Kidney (tissue), 22 donors: ENCODE measurements at places on chromosomes 5 and 9.

DNA sequence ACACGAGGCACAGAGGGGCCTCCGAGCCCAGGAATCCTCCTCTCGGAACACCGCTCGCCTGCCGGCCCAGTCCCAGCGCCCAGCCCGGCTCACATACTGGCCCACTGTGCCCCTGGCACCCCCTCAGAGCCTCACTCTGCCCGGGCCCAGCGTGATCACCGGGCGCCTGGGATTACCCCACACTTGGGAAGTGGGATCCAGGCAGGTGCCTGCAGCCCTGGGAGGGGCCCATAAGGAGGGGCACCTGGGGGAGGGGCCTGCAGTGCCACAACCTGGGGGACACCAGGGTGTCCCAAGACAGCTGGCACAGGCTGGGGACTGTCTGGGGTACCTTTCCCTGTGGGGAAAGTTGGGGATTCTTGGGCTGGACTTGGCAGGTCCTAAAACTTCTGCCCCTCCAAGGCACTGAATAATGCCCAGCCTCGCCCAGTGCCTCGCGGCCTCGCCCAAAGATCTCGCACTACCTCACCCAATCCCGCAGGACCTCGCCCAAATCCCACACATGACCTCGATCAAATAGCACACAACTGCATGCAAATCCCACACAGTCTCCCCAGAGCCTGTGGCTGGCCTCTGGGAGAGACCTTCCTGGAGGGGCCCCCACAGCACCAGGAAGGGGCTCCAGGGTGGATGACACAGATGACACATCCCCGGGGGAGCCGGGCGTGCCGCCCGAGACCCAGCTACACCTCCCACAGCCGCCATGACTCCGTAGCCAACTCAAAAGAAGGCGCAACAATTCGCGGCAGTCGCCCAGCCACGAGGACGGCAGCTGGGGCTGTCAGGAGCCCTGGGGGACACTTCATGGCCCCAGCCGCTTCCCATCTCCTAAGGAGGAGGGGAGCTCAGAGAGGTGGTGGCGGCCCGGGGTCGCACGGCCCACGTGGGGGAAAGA is 13.7 kb downstream of the NOTCH1 start:
- no peak for DNase-seq

- DNase-seq: peak; percentile 95
Measured at GRCh38 chr9:135499326-135500070, 984 bp upstream of the MRPS2 start.

DNA sequence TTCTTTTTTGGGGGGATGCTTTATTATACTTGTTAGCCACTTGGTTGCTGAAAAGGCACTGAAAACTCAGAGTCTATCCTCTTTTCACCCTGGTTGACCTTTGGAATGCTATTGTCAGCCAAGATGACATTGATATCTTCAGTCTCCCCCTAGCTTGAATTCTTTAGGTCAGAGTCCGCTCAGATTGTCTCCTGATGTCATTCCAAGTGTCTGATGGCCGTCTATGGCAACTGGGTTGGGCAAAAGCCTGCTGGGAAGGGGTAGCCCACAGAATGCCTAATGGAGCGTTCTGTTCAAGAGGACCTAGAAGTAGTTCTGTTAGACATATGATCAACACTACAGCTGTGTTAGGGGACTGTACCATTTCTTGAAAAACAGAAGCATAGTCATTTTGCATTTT is 9.7 kb upstream of the MEF2C start:
- DNase-seq: no peak

GRCh38 chr9:126504977-126505455 is 108.7 kb upstream of the LMX1B start:
- DNase-seq: no peak

DNA sequence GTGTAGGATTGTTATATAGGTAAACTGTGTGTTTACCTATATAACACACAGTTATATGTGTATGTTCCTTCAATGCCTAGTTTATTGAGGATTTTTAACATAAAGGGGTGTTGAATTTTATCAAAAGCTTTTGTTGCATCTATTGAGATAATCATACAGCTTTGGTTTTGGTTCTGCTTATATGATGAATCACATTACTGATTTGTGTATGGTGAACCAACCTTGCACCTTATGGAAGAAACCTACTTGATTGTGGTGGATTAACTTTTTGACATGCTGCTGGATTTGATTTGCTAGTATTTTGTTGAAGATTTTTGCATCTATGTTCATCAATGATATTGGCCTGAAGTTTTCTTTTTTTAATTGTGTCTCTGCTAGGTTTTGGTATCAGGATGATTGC is 194.9 kb downstream of the TMEM167A start:
- no peak for DNase-seq

DNA sequence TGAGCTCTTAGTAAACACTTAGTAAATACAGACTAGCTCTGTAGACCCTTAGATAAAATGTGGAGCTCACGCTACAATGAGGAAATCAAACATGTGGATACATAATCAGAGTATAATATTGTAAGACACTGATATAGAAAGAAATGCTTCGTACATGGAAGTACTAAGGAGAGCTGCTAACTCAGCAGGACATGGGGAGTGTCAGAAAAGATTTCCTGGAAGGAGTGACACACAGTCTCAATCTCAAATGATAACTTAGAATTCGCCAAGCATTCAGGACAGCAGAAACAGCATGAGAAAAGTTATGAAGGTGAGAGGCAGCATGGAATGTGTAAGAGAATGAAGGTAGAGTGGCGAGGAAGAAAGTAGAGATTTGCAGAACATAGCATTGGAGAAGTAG is 80.8 kb downstream of the ZNF622 start:
- DNase-seq: no peak

DNA sequence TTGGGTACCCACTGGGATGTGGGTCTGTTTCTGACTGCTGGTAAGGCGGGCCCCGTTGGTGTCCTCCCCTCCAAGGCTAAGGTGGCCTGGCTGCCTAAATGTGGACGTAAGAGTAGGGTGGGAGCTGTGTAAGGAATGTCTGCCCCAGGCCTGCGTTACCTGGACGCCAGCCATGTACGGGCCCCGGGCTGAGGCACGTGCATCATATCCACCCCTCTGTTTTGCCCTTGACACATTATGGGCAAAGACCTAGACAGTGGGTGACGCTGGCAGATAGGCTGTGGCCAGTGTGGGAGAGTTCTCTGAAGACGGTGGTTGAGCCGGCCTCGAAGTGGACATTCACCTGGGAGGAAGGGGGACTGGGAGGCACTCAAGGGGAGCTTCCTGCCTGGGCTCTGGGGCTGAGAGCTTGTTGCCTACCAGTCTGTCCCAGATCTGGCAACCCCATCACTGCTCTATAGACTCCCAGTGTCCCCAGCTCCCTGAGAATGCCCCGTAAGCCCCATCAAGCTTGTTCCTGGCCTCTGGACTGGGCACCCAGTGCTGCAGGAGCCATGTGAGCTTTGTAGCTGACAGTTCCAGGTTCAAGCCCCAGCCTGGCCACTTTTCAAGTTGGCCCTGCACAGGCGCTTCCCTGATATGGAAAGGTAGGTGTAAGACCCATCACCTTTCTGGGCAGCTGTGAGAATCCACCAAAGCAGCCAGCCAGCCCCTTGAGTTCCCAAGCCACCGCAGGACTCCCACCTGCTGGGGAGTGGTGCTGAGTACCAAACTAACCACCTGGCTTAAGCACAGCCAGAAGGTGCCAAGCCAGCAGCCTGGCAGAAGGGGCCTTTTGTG is 3.2 kb upstream of the PRR7 start:
- no peak for DNase-seq

GRCh38 chr9:137085920-137086530 is 760 bp upstream of the MAN1B1 start:
- DNase-seq: peak; percentile 9

DNA sequence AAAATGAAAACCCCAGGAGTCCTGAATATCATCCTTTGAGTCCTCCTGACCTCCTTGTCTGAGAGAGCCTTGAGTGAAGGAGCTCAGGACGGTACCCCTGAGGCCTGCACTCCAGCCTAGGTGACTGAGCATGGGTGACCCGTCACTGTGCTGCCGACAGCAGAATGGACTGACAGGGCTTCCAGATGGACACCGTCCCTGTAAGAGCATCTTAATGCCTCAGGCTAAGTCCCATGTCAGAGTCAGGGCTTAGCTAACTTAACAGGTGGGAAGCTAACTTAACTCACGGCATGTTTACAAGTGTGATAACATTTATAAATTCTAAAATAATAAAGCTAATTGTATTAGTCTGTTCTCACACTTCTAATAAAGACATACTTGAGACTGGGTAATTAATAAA is 68.3 kb downstream of the IL6ST start:
- DNase-seq: no peak

GRCh38 chr5:75571547-75571946 is 39.7 kb upstream of the ANKDD1B start:
- no peak for DNase-seq

GRCh38 chr9:117796681-117797080 is 92.5 kb downstream of the TLR4 start:
- no peak for DNase-seq

DNA sequence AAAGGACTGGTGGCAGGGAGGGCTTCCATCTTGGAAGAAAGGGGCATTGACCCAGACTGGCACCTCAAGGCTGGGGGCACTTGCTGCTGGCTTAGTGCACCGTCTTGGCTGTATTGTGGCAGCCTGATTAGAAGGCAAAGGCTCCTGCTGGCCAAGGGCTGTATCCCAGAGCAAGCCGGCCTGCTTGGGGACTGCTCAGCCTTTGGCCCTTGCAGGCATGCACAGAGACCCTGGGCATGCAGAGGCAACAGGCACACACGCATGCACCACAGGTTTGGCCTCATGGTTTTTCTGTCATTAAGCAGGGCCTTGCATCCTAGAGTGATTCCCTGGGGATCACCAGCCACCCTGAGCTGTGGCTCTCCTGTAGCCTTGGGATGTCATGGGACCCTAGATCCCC is 29.0 kb downstream of the PITX1 start:
- no peak for DNase-seq

- DNase-seq: peak; percentile 74
Measured at GRCh38 chr9:27333241-27334052, 36.5 kb upstream of the EQTN start.

- DNase-seq: no peak
Measured at GRCh38 chr9:98960409-98960808, 16.7 kb downstream of the COL15A1 start.

GRCh38 chr5:175627739-175628138 is 30.1 kb upstream of the HRH2 start:
- no peak for DNase-seq

GRCh38 chr9:24590432-24590831 is 44.7 kb upstream of the IZUMO3 start:
- DNase-seq: no peak

- no peak for DNase-seq
Measured at GRCh38 chr5:21603796-21604195, 1249.3 kb downstream of the CDH12 start.

GRCh38 chr5:143459433-143459832 is 55.9 kb upstream of the NR3C1 start:
- no peak for DNase-seq

DNA sequence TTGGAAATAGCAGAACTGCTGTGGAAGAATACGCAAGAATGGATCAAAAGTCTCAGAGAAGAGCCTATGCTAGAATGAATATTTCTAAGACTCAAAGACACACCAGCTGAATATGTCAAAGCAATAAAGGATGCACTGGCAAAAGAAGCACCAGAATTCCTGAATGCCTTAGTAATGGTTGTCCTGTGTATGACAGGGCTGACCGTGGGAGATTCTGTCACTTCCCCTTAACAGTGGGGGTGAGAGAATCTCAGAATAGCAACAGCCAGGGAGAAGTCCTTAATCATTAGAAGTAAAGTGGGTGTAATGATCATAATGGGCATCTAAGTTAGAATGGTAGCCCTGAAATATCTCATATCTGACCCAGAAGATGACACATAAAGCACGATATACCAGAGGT is 14.6 kb upstream of the PRR16 start:
- DNase-seq: no peak

- DNase-seq: no peak
Measured at GRCh38 chr5:7405277-7405676, 9.3 kb downstream of the ADCY2 start.
